Activated naive CD4-positive, alpha-beta T cell (primary cell): ENCODE measurements at places on chromosomes 11 and 22.

DNA sequence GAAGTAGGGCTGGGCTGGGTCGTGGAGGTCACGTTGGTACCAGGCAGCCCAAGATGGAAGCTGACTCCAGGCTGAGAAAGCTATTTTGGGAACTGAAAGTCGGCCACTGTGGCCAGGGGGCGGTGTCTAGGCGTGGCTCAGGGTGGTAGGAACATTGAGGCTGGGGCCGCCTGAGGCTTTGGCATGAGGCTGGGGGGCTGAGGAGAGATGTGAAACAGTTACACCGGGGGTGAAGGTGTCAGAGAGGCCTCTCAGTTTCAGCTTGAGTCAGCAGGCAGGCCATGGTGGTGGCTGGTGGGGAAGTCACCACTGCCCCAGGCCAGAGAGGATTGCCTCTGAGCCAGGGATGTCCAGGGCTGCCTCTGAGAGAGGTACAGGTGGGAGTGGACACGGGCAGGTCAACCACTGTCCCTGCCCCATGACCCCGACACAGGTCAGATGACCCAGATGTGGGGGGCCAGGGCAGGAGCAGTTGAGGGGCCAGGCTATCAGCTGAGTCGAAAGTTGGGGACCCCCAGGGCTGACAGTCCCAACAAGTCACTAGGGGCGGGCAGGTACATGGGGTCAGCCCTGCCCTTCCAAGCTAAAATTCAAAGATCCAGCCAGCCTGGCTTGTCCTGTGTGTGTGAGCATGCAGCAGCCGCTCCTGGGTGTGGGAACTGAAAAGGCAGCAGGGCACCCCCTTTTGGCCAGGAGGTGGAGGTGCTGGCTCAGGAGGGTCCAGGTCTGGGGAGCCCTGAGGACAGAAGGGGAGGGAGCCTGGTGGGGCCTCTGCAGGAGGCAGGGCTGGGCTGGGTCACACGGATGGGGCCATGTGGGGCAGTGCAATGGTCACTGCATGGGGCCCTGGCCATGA, 7.2 kb downstream of the KCNK7 start:
- peak; percentile 24 for DNase-seq

DNA sequence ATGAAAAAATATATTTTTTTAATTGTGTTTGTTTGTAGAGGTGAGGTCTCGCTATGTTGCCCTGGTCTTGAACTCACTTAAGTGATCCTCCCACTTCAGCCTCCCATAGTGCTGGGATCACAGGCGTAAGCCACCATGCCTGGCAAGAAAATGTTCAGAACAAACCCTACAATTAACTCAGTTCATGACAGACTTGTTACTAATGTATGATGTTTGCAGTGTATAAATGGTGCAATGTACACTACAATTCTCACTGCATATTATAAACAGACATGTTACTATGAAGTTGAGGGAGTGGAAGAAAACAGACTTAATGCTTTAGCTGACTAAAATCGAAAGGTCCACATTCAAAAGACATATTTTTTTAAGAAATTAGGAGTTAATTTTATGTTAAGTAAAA, 59.0 kb downstream of the SIK3 start:
- DNase-seq = no peak

DNA sequence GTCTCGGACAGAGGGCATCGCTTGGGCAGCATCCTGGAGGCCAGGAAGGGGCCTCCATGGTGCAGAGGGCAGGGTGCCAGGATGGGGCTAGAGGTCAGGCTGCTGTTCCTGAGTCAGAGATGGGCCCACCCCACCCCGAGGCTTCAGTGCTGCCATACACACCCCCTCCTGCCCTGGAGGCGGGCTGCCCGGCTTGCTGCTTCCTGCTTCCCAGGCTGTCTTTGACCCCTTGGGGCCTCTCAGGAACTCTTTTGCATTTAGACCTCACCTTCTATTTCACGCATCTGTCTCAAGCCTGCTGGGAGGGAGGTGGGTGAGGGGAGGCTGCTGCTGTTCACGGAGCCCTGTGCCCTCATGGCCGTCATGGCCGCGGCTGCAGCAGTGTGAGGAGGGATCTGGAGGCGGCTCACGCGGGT, 6.6 kb upstream of the GRAMD4 start:
- no peak for DNase-seq

GRCh38 chr11:13215149-13215548, 62.4 kb upstream of the BMAL1 start:
- DNase-seq = no peak

GRCh38 chr11:92751594-92751993, 217.9 kb upstream of the MTNR1B start:
- no peak for DNase-seq

DNA sequence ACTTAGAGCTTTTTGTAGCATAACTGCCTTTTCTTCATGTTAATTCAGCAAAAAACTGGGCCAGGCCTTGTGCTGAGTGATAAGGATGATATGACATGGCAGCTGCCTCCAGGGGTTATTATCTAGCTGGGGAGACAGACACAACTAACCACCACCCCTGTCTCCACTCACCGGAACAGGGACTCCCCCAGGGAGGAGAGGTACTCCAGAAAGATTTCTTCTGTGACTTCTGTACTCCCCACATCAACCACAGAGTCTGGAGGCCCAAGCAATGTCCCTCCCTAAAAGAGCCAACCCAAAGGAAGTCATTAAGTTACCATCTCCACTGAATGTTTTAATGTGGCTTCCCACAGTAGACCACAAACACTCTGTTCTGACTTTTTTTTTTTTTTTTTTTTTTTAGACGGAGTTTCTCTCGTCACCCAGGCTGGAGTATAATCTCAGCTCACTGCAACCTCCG, 14.3 kb upstream of the PMM1 start:
- no peak for DNase-seq

- no peak for DNase-seq
Observed at GRCh38 chr11:39570526-39570925, 1888.9 kb downstream of the LRRC4C start.

DNA sequence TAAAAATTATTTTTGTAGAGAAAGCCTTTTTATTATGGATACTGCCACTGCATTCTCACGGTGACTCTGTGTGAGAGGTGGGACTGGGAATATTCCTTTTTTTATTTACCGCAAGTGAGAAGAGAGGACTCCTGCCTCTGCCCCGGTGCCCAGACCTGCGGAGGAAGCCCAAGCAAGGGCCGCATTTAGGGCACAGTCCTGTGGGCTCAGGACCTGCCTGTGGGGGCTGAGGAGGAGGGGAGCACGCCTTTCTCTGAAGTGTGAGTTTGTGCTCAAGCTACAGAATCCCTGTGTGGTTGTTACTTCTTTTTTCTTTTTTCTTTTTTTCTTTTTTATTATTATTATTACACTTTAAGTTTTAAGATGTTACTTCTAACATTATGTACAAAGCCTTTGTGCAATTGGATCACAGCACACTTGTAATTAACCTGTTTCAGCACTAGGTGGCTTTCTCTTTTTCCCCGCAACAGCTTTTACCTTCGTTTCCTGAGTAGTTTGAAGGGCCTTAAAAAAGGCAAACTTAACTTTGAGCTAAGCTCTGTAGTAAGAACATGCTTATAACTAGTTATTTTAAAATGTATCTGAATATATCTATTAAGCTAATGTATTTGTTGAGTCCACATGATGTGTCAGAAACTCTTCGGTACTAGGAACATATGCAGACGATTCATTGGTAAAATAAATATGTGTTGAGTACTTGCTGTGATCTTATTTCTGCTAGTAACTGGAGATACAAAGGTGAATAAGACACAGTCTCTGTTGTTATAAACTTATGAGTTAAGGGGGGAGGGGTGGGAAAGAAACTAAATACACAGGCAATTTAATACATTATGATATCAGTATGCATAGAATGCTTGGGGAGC, 18.3 kb downstream of the AMOTL1 start:
- DNase-seq = no peak

GRCh38 chr11:24820541-24820940, 323.7 kb downstream of the LUZP2 start:
- DNase-seq = no peak

DNA sequence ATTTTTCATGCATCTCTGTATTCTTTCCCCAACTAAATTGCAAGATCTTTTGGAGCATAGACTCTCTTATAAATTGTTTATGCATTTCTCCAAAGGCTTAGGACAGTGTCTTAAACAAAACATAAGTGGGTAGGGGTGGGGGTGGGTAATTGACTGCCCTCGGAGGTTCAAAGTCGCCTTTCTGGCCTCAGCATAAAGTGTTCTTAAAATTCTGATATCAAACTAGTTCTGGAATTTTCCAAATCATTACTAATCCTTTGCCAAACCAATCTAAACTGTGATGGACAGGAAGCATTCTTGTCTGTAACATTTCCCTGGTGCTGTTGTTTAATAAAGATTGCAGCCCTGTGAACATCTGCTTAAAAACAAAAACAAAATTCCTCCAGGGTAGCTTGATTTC, 61.8 kb upstream of the FAT3 start:
- no peak for DNase-seq

DNA sequence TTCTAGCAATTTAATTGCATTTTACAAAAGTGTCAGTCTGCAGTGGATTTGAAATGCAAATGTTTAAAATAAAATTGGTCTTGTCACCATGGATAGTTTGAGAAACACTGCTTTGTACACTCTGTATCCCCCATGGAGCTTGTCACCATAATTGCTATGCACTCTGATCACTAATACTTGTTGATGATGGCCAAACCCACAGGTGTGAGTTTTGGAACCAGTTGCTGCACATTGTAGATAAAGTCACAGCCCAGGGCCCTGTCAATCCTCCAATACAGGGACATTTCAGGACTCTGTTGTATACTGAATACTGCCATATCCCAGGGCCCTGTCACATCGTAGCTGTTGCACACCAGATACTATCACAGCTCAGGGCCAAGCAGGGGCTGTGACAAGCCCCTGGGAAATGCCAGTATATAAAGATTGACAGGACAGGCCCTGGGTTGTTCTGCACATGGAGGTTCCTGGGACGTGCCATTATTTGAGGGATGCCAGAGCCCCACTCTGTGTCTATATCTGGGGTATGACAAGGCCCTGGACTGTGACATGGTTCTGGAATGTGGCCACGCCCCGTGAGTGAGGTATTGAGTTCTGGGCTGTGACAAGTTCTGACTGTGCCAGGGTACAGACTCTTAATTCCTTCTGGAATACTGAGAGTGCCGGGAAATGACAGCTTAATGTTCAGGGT, 27.9 kb upstream of the SMPD1 start:
- no peak for DNase-seq

DNA sequence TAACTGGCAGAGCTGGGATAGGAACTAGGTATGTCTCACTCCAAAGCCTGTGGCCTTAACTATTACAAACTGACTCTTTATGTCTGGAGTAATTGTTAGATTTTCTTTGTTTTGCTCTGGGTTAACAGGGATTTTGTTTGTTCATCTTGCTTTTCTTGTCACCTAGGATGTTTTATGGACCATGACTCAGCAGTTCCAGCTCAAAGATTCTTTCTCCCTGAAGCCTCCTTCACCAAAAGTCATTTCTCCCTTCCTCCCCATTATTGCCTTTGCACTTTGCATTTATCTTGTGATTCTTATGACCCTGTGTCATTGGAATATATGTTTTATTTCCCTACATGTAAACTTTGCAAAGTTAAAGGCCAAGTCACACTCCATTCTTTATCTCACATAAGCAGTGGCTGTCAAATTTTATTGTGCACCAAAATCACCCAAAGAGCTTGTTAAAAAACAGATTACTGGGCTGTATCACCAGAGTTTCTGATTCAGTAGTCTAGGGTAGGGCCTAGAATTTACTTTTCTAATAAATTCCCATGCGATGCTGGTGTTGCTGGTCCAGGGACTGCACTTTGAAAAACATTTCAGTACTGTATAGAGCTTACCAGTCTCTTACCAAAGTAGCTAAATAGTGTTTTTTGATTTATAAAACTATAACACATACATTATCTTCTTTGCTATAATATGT, 327.7 kb downstream of the DLG2 start:
- no peak for DNase-seq

DNA sequence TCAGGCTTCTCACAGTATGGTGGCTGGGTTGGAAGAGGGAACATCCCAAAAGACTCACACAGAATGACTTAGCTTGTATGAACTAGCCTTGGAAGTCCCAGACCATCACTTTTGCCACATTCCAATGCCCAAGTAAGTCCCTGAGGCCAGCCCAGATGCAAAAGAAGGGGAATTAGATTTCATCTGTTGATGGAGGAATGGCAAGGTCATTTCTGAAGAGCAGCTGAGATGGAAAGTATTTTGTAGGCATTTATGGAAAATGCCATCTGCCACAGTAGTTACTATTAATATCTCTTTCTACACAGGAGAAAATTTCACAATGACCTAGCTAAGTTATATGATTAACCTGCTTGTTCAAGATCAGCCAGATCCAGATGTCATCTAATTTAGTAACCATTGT, 58.8 kb downstream of the ENDOD1 start:
- DNase-seq = no peak

GRCh38 chr11:100296051-100296679, 390.9 kb upstream of the ARHGAP42 start:
- no peak for DNase-seq

GRCh38 chr22:37547251-37547741, 13.0 kb upstream of the CDC42EP1 start:
- DNase-seq = no peak

GRCh38 chr11:11229647-11230046, 123.4 kb downstream of the CSNK2A3 start:
- no peak for DNase-seq

GRCh38 chr11:46063138-46063537, 58.1 kb downstream of the PHF21A start:
- no peak for DNase-seq

GRCh38 chr22:49727881-49728569, 99.6 kb downstream of the BRD1 start:
- no peak for DNase-seq

DNA sequence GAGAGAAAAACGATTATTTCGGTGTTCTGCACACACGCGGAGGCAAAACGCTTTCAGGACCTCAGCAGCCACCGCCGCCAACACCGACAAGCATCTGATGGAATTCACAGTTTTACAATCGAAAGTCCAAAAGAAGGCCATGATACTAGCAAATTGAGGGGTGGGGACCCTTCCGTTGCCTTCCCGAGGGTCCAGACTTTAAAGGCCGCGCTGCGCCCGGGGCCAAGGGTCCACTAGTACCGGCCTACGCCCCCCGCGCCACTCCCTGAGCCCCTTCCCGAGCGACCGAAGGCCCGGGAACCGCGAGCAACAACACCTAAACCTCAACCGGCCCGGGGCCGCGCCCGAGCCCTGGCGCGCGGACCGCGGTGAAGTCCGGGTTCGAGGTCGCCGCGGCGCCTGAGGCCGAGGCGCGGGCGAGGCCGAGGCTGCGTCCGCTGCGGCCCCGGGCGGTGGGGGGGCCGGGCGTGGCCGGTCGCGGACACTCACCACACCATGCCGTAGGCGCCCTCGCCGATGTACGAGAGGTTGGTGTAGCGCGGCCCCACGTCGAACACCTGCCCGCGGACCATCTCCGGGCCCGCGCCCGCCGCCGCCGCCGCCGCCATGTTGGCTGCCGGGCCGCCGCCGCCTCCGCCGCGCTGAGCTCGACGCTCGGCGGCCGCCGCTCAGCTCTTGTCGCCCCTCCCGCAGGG, 465 bp downstream of the MAPK1 start:
- no peak for DNase-seq

DNA sequence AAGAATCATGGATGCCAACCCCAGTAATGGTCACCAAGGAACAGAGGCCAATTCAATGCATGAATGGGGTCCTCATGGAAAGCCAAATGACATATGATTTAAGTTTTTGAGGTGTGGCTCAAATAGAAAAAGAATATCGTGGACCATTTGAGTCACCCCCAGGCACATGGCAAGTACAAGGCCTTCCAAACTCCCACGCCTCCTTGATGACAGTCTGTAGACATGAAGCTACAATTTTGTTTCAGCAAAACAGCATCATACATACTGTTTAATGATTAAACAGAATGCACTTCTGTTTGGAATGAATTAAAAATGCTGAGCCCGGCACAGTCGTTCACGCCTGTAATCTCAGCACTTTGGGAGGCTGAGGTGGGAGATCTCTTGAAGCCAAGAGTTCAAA, 7.4 kb downstream of the FADD start:
- DNase-seq = no peak
